Frontal cortex (tissue), 4 donors: ENCODE measurements at places on chromosomes 3 and 15. TPM values are rescaled to one million over a fixed set of nuclear protein-coding genes. Genes with fewer than 3 reads are reported as not detected.

Gene THSD4
- total RNA-seq = 1.6 TPM

Gene SCN5A
- total RNA-seq = 1.2 TPM

Gene MCTP2
- 1.2 TPM for total RNA-seq

Gene MST1R
- 0.41 TPM for total RNA-seq

Gene APOD
- 2.9 TPM for total RNA-seq

Gene SLC9A9
- total RNA-seq = 4.9 TPM

Gene DPPA2
- not detected for total RNA-seq

Gene VPS39
- 54.2 TPM for total RNA-seq
